Activated naive CD4-positive, alpha-beta T cell treated with anti-CD3 and anti-CD28 coated beads, Interleukin-2, amount 10 ng/mL, durations not matched to agents 7 days and 5 days (primary cell): ENCODE measurements at places on chromosomes 11 and 22.
A peak's percentile ranks its signal among the peaks of the same experiment; 100 is the strongest.

DNA sequence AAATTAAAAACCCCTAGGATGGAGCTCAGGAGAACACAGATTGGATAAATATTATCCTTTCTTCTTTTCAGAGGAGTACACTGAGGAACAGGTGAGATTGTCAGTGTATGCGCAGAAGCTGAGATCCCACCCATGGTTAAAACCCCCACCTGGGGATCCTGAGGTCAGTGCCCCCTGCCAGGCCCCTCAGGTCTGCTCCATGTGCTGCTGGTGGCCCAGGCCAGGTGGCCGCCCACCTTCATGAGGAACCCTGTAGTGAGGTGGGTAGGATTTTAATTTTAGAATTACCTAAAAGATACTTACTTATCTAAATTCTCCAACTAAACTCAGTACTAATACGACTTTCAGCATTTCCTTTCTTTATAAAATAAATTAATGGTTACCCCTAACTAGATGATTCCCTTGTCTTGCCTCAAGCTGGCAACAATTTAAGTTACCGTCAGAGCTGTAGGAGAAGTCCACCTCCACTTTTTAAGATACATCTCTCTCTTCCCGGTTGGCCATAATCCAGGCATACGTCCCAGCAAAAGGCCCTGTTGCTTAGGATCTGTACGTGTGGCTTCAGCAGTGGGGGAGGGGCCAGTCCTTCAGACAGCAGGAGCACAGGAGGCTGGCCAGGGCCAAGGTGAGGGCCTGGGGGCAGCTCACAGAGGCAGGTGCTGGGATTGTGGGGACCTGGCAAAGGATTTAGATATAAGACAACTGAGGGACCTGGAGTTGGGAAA lies 61.5 kb upstream of the PITPNB start:
- no peaks in the 10 kb centered on the region for H3K27me3 ChIP-seq
- no peaks in the 10 kb centered on the region for H3K4me1 ChIP-seq
- H3K27ac ChIP-seq: no peak overlapping the region
- no peak for DNase-seq
- no peak overlapping the region for H3K4me3 ChIP-seq

GRCh38 chr22:24989541-24989951 lies 37.0 kb downstream of the KIAA1671 start:
- H3K4me3 ChIP-seq: no peak overlapping the region
- no peaks in the 10 kb centered on the region for H3K36me3 ChIP-seq
- H3K27ac ChIP-seq: no peak overlapping the region

DNA sequence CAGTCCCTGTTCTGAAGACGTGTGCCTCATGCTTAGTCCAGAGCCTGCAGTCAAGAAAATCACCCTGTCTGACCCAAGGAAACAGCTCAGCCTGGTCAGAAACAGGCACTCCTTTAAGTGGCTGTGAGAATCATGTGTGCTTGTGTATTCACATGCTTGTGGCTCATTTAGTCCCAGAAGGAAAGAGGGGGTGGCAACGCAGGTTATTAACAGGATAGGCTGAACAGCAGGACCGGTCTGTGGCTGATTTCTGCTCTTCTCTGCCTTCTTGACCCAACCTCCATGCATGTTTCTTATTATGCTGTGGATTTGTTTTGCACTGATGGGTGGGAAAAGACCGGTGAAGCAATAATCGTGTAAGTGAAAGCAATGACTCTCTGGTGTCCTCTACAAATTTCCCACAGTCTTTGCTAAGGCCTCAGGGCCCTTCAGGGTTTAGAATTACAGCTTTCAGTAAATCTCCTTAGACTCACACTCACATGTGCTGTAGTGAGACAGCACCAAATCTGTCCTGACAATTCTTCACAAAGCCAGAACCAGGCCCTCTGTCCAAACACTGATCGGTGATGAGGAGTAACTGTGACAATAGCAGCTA lies 288.1 kb downstream of the ETS1 start:
- peak overlapping the region; percentile 50 for H3K4me3 ChIP-seq
- H3K27ac ChIP-seq: peak overlapping the region; percentile 89
- H3K4me1 ChIP-seq: peaks cover 91% of the 10 kb centered on the region
- H3K27me3 ChIP-seq: no peaks in the 10 kb centered on the region

- H3K36me3 ChIP-seq: no peaks in the 10 kb centered on the region
- H3K4me3 ChIP-seq: no peak overlapping the region
- no peak for DNase-seq
- no peaks in the 10 kb centered on the region for H3K4me1 ChIP-seq
- H3K27ac ChIP-seq: no peak overlapping the region
These were observed 31.4 kb downstream of the PPM1F start for GRCh38 chr22:21921184-21921721.

DNA sequence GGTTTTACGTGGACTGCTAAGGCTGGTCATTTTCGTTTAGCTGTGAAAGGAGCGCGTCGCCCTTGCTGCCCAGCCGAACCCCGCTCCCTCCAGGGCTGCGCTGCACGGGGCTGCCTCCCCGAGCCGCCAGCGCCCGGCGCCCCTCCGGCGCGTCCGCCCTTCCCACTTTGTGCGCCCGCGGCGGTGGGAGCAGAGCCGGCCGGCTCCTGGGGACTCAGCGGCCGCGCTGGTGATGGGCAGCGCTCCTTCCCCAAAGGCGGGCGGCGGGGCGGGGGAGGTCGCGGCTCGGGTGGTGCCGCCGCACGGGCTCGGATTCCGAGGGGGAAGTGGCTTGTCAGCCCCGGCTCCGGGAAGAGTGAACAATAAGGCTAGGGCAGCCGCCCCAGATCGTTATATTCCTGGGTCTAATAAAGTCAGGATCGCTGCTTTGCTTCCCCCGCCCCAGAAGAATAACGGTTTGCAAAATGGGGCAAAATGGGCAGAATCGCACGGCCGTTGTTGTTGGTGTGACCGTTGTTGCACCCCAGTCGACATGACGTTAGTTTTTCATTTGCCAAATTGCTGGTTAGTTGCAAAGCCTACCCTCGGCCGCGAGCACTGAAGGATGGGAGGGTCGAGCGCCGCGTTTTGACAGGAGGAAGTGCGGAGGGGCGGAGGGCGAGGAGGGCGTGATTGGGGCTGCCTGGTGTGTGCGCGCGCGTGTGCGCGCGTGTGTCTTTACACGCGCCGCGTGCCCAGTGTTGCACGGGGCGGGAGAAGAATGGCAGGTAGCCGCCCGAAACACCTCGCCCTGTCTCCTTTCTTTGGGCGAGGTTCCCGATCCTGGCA lies 745 bp downstream of the NCAM1 start:
- H3K4me3 ChIP-seq: peak overlapping the region; percentile 74
- DNase-seq: peak; percentile 30
- H3K27me3 ChIP-seq: peaks cover 79% of the 10 kb centered on the region
- H3K27ac ChIP-seq: no peak overlapping the region
- H3K4me1 ChIP-seq: peaks cover 15% of the 10 kb centered on the region

DNA sequence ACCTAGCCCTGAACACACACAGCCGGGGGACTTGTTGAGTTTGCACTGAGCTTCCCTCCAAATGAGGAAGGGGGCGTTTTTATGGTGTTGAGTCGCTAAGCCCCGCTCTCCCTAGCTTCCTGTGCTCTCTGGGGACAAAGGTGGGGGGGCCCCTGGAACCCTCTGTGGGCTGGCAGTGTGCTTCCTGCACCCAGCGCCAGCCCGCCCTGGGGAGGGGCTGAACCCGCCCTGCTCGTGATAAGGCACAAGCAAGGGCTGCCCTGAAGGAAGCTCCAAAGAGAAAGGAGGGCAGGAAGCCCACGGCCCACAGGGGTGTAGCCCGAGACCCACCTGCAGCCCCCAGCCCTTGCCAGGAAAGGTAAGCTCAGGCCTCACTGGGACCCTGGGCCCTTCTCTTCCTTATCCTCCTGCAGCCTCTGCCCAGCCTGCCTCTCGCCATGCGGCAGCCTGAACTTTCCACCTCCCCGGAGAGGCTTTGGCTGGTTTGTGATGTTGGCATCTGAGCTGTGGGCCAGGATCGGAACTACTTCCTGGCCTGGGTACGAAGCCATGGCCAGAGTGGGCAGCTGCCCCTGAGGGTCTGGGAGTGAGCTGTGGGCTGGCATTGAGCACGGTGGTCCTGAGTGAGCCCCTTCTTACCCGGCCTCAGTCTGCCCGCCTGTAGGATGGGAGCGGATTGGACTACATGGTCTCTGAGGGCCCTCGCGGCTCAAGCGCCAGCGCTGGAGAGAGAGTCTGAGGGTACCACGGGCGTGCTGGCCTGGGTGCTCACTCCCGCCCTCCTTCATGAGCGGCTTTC lies at the start of gene FERMT3:
FERMT3 (plus strand) TSS at position 265 of the 799 bp plus-strand sequence. CDS start 644 bp downstream, outside the sequence.
- peaks cover 53% of the 10 kb centered on the region for H3K4me1 ChIP-seq
- peak within 1 kb of the TSS; percentile 90 for H3K4me3 ChIP-seq

DNA sequence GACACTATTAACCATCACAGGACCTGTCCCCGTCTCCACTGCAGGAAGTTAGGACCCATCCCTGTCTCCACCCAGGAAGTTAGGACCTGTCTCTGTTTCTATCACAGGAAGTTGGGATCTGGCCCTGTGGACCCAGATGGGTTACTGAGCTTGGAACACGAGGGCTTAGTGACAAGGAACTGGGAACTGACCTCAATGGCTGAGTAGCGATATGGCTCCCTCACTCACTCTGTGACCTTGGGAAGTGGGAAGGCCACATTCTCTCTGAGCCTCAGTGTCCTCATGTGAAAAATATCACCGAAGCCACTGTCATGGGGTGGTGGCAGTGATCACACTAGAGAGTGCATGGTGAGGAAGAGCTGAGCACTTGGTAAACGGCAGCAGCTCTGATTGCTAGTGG lies 59.4 kb downstream of the FBLN1 start:
- no peaks in the 10 kb centered on the region for H3K4me1 ChIP-seq
- H3K27me3 ChIP-seq: peaks cover 14% of the 10 kb centered on the region
- H3K4me3 ChIP-seq: no peak overlapping the region
- H3K36me3 ChIP-seq: no peaks in the 10 kb centered on the region

GRCh38 chr22:16949561-16949960 lies 58.5 kb downstream of the GAB4 start:
- no peak for DNase-seq
- no peak overlapping the region for H3K4me3 ChIP-seq
- no peaks in the 10 kb centered on the region for H3K4me1 ChIP-seq
- H3K27ac ChIP-seq: no peak overlapping the region
- no peaks in the 10 kb centered on the region for H3K36me3 ChIP-seq

- H3K27ac ChIP-seq: no peak overlapping the region
- no peak for DNase-seq
- peaks cover 70% of the 10 kb centered on the region for H3K27me3 ChIP-seq
These were observed 2.6 kb upstream of the GNAZ start for GRCh38 chr22:23067691-23068090.

- H3K27me3 ChIP-seq: no peaks in the 10 kb centered on the region
- H3K4me3 ChIP-seq: no peak overlapping the region
- DNase-seq: no peak
- H3K27ac ChIP-seq: no peak overlapping the region
- no peaks in the 10 kb centered on the region for H3K4me1 ChIP-seq
These were observed 1430.0 kb downstream of the BRD1 start for GRCh38 chr22:48397531-48398180.

DNA sequence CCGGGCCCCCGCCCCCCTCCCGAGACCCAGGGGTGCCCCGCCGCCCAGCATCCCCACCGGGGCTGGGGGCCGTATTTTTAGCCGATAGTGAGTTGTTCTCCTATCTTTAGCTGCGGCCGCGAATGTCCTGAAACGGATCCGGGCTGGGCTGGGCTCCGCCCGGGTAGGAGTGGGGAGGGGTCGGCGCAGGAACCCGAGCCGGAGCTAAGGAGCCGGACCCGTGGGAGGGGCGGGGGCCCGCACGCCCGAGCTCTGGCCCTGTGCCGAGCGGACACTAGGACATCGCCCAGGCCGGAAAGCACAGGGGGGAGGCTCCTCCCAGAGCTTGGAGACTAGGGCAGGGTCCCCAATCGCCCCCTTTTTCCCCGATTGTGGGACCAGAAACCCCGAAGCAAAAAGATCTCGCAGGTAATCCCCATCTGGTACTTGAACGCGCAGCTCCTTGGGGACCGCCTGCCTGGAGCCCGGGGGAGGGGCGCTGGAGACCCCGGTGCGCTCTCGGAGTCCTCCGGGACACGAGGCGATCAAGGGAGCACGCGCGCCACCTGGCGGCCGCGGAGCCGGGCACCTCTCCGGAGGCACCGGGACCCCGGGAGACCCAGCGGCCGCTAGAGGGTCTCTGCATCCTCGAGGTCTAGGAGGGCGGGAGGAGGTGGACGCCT lies 669 bp downstream of the CDC42EP2 start:
- no peaks in the 10 kb centered on the region for H3K36me3 ChIP-seq
- H3K4me1 ChIP-seq: peaks cover 7% of the 10 kb centered on the region
- no peak overlapping the region for H3K27ac ChIP-seq
- H3K27me3 ChIP-seq: peaks cover 42% of the 10 kb centered on the region
- DNase-seq: peak; percentile 86

- H3K27me3 ChIP-seq: no peaks in the 10 kb centered on the region
- H3K27ac ChIP-seq: no peak overlapping the region
- DNase-seq: no peak
- no peak overlapping the region for H3K4me3 ChIP-seq
These were observed 93.0 kb downstream of the GUCY1A2 start for GRCh38 chr11:106925245-106925644.

- no peak overlapping the region for H3K27ac ChIP-seq
- no peaks in the 10 kb centered on the region for H3K4me1 ChIP-seq
- no peaks in the 10 kb centered on the region for H3K27me3 ChIP-seq
- H3K36me3 ChIP-seq: no peaks in the 10 kb centered on the region
These were observed 294.7 kb upstream of the ZC3H12C start for GRCh38 chr11:109798521-109798920.

DNA sequence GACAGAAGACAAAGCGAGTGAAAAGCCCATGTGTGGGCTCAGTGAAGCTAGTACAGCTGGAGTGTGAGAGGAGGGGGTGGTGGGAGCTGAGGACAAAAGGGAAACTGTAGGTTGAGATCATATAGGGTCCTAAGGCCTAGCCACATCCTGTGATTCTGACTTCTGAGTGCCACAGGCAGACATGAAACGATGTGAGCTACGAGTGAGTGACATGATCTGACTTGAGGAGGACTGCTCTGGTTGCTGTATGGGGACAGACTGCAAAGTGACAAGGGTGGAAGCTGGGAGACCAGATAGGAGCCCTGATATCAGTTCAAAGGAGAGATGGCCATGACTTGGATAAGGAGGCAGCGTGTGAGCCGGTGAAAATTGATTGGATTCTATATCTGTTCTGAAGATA lies 85.4 kb downstream of the MICAL2 start:
- H3K27me3 ChIP-seq: no peaks in the 10 kb centered on the region
- H3K4me3 ChIP-seq: peak overlapping the region; percentile 70
- H3K4me1 ChIP-seq: peaks cover 69% of the 10 kb centered on the region
- peak overlapping the region; percentile 92 for H3K27ac ChIP-seq
- peaks cover 7% of the 10 kb centered on the region for H3K36me3 ChIP-seq
- DNase-seq: peak; percentile 73

GRCh38 chr11:15280393-15280792 lies 165.7 kb downstream of the INSC start:
- H3K4me1 ChIP-seq: no peaks in the 10 kb centered on the region
- no peak for DNase-seq
- no peaks in the 10 kb centered on the region for H3K36me3 ChIP-seq
- H3K4me3 ChIP-seq: no peak overlapping the region
- H3K27me3 ChIP-seq: peaks cover 9% of the 10 kb centered on the region
